NB4 (cell line): ENCODE measurements at places on chromosomes 7 and 10.
A peak's percentile ranks its signal among the peaks of the same experiment; 100 is the strongest.

DNA sequence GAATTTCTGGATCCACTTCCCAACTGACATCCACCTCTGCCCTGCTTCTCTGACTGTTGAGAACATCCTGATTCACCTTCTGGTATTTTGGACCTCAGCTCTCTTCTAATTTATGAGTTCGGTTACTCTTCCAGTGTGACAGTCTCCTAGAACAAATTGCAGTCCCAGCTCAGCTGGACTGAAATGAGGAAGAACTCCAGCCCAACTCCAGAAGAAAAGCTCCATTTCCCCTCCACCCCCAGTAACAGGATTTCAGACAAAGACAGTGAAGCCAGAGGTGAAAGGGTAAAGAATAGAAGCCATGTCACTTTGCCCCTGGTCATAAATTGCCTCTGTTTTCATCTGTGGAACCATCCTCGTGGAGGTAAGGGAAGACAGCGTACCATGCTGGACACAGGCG lies 26.2 kb upstream of the INHBA start:
- DNase-seq: no peak

GRCh38 chr7:108307595-108307994 lies 148.6 kb downstream of the NRCAM start:
- DNase-seq: no peak

GRCh38 chr7:136555933-136556332 lies 312.5 kb upstream of the CHRM2 start:
- DNase-seq: no peak

DNA sequence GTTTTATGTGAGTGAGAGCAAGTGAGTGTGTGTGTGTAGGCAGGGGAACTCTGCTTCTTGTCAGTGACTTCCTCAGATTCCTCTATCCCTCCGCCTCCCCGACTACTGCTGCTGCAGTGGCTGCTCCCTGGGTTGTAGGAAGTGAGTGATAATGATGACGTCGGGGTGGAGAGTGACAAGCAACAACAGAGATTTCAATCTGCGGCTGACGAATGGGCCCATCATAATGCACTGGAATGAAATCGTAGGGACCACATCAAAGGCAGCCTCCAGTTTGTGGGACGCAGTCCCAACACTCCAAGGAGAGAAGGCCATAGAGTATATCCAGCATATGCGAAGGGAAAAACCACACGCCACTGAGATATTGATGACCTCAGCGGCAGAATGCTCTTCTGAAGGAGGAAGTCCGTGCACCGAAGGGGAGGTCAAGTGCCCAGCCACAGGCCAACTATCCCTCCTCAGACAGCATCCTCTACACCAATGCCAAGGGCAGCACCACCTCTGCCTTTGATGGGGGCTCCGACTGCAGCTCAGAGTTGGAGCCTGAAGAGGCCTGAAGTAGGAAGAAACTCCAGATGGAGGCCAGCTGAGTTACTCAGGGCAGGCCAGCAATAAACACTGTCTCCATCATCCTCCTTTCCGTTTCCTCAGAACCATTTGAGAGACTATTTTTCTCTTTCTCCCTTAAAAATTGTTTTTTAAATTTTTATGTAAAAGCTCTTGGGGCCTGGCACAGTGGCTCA lies 11.3 kb upstream of the STMP1 start:
- DNase-seq: peak; percentile 18

DNA sequence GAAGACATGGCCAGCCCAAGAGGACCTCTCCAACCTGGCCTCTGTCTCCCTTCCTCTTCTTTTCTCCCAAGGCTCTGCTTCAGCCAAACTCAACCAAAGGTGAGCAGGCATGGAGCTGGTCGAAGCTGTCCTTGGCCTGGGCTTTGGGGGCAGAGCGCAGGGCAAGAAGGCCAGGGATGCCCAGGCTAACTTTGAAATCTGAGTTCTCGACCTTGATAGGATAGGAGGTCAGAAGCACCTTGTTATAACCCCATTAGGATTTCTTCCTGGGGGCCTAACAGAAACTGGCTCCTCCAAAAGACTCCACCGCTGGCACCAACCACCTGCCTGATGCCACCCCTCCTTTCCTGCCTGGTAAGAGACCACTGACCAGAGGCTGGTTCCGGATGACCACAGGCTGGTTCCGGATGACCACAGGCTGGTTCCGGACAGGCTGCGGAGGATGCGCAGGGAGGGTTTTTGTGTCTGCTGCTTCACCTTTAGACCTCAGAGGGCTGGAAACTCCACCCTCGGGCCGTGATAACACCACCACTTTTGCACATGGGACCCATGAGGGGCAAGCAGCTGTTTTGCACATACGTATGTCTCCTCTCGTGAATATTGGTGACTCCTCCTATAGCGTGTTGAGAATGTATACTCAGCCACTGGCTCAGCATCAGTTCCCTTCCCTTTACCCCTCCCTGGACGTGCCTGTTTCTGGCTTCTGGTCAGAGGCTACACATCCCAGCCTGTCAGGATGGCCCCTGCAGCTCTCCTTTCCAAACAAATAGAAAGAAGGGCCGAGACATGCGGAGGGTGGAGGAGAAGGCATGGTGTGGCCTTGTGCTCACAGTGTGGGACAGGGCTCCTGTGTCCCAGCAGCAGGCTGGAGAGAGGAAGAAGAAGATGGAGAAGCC lies 140.1 kb downstream of the DNAJB6 start:
- DNase-seq: no peak

GRCh38 chr7:31151849-31152248 lies 99.7 kb downstream of the ADCYAP1R1 start:
- DNase-seq: no peak

DNA sequence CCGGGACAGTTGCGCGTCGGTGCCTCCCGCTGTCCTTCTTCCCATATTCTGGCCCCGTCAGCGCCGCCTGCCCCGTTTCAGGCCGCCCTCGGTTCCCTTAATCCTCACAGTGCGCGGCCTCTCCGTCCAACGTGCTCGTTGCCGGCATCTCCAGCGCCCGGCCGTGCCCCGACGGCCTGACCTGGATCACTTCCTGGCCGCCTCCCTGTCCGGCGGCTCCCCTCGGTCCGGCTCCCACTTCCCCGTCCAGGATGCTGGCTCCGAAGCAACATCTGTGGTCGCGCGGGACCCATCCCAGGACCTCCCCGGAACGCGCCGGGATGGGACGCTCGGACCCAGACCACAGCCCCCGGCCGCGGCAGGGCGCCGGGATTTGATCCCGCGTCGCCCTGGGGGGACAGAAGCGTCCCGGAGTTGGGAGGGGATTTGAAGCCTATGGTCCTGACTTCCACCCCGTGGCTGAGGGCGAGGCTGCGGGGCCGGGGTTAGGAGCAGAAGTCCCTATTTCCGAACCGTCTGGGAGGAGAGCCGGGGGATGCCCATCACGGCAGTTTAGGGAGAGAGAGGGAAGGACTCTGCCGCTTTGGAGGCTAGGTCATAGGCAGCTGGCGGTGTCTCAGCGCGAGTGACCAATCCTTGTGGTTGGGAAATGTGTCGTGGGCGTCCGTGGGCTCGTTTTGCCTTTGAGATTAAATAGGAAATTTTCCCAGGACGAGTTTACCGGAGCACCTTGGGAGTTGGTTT lies 53.8 kb downstream of the KCTD7 start:
- peak; percentile 44 for DNase-seq

DNA sequence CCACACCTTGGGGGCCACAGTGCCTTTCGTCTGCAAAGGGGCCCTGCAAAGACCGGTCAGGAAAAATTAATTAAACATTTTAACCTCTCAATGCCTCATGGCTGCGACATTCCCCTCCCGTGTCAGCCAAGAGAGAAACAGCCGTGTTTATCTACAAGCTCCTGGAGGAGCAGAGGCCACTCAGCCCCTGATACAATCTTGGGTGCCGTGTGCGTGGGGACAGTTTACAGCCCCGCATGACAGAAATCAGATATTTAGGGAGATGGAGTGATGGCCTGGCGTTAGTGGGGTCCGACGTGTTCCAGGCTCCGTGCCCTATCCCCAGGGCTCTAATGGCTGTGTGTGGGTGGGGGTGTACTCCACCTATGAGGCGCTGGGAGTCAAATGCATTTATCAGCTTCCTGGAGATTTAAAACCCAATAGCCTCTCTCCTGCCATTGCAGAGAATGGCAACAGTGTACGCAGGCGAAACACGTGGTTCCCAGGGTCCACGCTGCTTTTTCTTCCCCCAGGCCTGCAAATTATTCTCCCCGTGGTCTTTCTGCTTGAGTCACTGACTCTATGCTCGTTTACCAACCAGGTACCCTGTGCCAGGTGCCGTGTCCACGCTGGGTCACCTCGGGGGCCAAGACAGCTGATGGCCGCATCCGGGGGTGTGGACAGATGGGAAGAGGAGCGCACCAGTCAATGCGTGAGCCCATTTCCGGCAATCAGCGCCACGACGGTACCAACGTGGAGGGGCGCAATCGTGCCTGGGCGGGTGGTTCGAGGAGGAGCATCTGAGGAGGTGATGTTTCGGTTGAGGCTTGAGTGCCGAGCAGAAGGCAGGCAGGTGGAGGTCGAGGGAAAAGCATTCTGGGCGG lies 26.6 kb upstream of the PSMG3 start:
- no peak for DNase-seq

- DNase-seq: peak; percentile 58
Observed at GRCh38 chr10:97689559-97690020, 2.5 kb upstream of the AVPI1 start.

GRCh38 chr7:50834031-50834535 lies 51.4 kb upstream of the GRB10 start:
- DNase-seq: no peak

GRCh38 chr10:97664282-97664850 lies 22.7 kb downstream of the AVPI1 start:
- no peak for DNase-seq

DNA sequence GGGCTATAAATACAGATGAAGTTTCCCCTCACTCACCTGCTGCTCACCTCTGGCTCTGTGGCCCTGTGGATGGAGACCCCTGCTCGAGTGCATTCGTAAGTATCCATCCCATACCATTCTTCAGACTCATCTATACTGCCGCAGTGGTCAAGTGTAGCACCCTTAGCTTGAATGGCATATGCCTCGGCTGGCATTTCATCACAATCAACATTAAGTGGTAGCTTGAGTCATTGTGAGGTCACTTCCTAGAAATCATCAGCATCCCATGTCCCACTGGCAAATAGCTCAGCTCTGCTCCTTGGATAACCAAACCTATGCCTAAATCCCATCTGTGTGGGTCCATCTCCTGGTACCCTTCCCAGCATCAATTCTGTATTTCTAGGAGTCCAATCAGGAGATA lies 38.2 kb downstream of the MDH2 start:
- DNase-seq: no peak

GRCh38 chr7:146728611-146729010 lies 612.0 kb downstream of the CNTNAP2 start:
- DNase-seq: no peak

GRCh38 chr7:143906895-143907294 lies 4.9 kb upstream of the TCAF1 start:
- no peak for DNase-seq

- no peak for DNase-seq
Observed at GRCh38 chr10:103687718-103688117, 167.7 kb downstream of the SH3PXD2A start.

GRCh38 chr10:112958275-112958995 lies 8.4 kb downstream of the TCF7L2 start:
- no peak for DNase-seq

DNA sequence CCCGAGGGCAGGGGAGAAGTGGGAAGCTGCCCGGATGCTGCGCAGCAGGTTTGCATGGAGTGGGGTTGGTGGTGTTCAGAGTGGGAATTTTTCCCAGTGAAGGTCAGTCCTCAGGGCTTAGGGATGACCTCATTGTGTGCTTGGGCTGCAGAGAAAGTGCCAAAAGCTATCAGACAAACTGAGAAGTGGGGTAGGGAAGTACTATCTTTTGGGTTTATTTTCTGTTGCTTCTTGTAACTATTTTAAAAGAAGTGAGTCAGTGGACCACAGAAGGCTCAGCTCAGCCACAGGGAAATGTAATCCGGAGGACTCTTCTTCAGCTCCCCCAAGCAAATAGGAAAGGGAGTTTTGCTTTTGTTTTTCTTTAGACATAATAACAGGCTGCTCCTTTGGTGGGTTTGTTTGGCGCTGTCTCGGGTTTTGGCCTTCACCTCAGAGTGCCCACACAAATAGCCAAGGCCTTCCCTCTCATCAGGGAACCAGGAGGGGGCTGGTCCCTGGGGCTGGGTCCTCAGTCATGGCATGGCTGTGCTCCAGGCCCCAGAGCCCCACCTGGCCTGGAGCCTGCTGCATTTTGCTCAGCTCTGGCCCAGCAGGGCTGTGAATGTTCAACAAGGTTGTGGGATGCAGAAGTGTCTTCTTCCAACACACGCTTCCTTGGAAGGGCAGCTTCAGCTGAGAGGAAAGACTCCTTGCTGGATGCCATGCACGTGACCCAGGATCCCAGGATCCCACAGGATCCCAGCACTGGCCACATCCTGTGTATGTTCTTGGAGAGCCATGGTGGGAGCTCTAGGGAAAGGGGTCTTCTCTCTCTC lies 5.4 kb upstream of the FAM170B start:
- DNase-seq: no peak

DNA sequence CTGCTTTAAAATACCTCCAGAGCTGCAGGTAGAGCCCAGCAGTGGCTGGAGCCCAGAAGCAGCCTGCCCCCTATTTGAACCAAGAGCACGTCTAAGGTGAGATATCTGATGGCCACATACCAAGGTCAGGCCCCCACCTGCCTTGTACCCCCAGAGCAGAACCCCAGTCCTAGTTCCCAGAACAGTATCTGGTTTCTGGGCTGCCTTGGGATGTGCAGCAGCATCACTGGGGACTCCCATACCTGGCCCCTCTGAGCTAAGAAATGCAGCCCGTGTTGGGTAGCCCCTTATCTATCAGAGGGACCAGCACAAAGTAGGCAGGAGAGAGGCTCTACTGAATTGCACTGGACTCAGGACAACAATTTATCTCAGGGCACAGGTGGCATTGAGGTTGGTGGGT lies 8.9 kb downstream of the SFTPD start:
- no peak for DNase-seq

GRCh38 chr10:28202941-28203352 lies 99.9 kb downstream of the MPP7 start:
- no peak for DNase-seq

DNA sequence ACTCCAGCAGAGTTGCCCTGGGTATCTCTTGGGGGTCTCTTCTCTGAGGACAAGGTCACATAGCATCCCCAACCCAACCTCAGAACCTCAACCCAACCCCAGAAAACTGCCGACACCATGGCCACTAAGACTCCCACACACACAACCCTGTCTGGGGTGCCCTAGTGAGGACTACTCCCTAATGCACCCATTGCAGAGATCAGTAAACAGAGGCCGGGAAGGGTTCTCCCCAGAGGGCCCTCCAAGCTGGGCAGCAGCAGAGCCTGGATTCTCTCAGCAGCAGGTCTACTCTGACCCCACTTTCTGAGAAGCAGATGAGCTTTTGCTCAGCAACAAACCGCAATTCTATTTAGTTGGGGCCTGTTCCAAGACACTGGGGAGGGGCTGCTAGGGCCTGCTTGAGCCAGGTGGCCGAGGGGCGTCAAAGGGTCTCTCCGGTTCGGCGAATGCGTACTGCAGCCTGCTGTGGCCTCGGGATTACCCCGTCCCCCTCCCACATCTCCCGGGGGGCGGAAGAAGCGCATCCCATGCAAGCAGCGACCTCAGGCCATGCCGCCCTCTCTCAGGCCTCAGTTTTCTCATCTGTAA lies 828 bp downstream of the OGDHL start:
- DNase-seq: peak; percentile 15

DNA sequence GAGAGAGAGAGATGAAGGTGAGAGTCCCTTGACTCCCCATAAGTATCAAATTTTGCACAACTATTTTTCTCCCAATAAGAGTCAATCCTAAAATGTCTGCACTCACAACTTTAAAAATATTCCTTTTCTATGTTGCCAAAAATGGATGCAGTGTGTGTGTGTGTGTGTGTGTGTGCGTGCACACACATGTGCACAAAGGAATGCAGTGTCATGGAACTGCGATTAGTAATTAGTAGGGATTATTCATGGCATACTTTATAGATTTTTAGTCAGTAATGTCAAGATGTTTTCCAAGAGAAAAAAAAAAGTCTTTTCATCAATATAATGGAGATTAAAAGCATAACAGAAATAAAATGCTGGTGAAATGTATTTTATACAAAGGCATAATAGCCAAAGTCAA lies 179.1 kb upstream of the LRRTM3 start:
- no peak for DNase-seq
